ENCODE measurements at places on chromosomes 7 and 10. TPM values are rescaled to one million over a fixed set of nuclear protein-coding genes. Genes with fewer than 3 reads are reported as not detected.

Gene FXYD4
- not detected for total RNA-seq

GRCh38 chr10:107708981-107709380, 544.5 kb upstream of the SORCS1 start:
- no peaks in the 10 kb centered on the region for H3K36me3 ChIP-seq
- DNase-seq = no peak
- H3K27ac ChIP-seq = no peak overlapping the region

DNA sequence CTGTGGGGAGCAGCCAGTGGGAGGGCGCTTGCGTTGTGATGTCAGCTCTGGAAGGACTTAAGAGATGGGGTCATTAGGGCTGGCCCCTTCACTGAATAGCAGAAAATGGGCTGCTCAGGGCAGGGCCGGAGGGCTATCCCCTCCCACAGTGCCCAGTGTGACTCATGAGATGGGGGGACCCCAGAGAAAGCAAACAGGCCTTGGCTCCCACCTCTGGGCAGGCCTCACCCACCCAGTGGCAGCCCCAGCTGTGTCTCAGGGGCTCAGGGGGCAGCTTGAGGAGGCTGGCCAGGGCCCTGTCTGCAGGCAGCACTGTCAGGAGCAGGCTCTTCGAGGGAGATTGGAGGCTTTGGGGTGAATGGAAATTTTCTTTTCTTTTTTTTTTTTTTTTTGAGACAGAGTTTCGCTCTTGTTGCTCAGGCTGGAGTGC, 168.3 kb downstream of the SLIT1 start:
- no peaks in the 10 kb centered on the region for H3K36me3 ChIP-seq
- no peaks in the 10 kb centered on the region for H3K27me3 ChIP-seq
- no peak overlapping the region for H3K4me3 ChIP-seq
- no peak overlapping the region for H3K27ac ChIP-seq

Gene GPR26
- not detected for total RNA-seq

Gene JAKMIP3
- total RNA-seq = 0.98 TPM

Gene FAM25A
- total RNA-seq = not detected

- H3K36me3 ChIP-seq = no peaks in the 10 kb centered on the region
- peaks cover 6% of the 10 kb centered on the region for H3K4me1 ChIP-seq
- H3K27me3 ChIP-seq = no peaks in the 10 kb centered on the region
- H3K27ac ChIP-seq = peak overlapping the region; percentile 84
Observed at GRCh38 chr10:112949143-112949823, 764 bp upstream of the TCF7L2 start.

Gene LIPJ
- total RNA-seq = 2.5 TPM

DNA sequence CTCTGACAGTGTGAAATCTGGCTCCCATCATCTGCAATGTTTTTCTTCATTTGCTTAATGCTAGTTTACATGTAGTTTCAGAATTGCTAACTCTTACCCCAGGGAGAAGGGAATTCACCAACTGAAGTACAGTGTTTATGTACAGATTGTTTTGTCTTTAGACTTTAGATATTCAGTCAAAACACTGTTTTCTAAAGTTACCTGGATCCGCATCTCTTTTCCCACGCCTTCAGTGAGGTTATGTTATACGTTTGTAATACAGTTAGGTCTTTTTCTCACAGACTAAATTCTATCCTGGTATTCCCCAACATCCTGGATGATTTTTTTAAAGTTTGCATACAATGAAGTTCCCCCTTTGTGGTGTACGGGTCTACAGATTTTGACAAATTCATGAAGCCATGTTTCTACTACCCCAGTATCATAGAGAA, 3.2 kb upstream of the LYZL1 start:
- no peak overlapping the region for H3K4me3 ChIP-seq
- H3K4me1 ChIP-seq = no peaks in the 10 kb centered on the region
- H3K27ac ChIP-seq = no peak overlapping the region
- DNase-seq = no peak
- no peaks in the 10 kb centered on the region for H3K27me3 ChIP-seq

Gene GPER1
- total RNA-seq = 3.3 TPM

DNA sequence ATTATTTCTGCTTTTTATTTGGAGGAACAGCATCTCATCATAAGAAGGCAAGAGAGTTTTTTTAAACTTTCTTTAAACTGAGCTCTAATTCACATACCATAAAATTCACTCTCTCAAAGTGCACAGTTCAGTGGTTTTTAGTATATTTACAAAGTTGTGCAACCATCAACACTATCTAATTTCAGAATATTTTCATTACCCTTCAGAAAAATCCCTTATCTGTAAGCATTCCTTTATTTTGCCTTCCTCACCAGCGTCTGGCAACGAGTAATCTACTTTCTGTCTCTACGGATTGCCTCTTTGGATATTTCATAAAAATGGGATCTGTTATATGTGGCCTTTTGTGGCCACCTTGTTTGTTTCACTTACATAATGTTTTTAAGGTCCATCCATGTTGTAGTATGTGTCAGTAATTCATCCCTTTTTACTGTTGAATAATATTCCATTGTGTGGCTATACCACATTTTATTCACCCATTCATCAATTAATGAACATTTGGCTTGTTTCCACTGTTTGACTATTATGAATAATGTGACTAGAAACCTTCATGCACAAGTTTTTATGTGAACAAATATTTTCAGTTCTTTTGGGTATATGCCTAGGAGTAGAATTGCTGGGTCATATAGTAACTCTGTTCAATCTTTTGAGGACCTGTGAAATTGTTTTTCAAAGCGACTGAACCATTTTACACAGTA, 181.5 kb downstream of the TRIL start:
- no peaks in the 10 kb centered on the region for H3K27me3 ChIP-seq
- DNase-seq = no peak
- no peaks in the 10 kb centered on the region for H3K4me1 ChIP-seq
- no peaks in the 10 kb centered on the region for H3K36me3 ChIP-seq
- no peak overlapping the region for H3K4me3 ChIP-seq
- no peak overlapping the region for H3K27ac ChIP-seq

DNA sequence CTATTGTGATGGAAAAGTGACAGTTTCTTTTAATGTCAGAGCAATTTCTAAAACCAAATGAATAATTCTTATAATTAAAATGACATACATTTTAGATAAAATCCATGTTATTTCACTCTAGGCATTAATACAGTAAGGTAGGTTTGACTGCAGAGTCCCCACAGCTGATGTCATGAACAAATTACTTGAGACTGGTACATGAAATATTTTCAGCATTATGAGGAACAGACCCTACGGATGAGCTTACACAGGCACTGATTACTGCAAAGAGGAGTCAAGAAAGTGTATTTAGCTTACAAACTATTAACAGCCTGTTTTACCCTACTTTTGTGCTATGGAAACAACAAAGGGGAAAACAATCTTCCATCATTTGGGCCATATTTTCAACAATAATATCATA, 8.9 kb downstream of the COL1A2 start:
- no peaks in the 10 kb centered on the region for H3K36me3 ChIP-seq
- DNase-seq = no peak
- no peak overlapping the region for H3K4me3 ChIP-seq
- H3K4me1 ChIP-seq = no peaks in the 10 kb centered on the region

Gene TCAF2
- 4.6 TPM for total RNA-seq

GRCh38 chr10:108249940-108250339, 1085.4 kb upstream of the SORCS1 start:
- no peaks in the 10 kb centered on the region for H3K4me1 ChIP-seq
- no peak overlapping the region for H3K4me3 ChIP-seq
- H3K27me3 ChIP-seq = no peaks in the 10 kb centered on the region
- no peaks in the 10 kb centered on the region for H3K36me3 ChIP-seq
- no peak overlapping the region for H3K27ac ChIP-seq

DNA sequence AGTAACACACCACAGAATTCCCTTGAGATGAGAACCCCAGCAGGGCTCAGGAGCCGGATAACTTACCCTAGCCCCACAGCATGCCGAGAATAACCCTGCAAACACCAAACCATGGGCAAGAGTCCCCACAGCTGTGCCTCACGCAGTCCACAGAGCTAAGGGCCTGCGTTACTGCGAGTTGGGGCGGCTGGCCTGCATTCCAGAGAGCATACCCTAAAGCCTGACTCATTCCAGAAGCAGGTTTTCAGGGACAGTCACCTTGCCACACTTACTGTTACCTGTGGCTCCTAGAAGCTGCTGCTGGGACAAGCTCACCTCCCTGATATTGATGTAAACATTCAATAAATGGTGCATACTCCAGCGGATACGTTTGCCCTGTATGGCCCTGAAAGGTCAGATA, 18.6 kb downstream of the FGFR2 start:
- H3K4me1 ChIP-seq = peaks cover 3% of the 10 kb centered on the region
- H3K27ac ChIP-seq = peak overlapping the region; percentile 73
- no peaks in the 10 kb centered on the region for H3K36me3 ChIP-seq
- no peak overlapping the region for H3K4me3 ChIP-seq
- no peaks in the 10 kb centered on the region for H3K27me3 ChIP-seq

Gene MSS51
- 2.6 TPM for total RNA-seq

DNA sequence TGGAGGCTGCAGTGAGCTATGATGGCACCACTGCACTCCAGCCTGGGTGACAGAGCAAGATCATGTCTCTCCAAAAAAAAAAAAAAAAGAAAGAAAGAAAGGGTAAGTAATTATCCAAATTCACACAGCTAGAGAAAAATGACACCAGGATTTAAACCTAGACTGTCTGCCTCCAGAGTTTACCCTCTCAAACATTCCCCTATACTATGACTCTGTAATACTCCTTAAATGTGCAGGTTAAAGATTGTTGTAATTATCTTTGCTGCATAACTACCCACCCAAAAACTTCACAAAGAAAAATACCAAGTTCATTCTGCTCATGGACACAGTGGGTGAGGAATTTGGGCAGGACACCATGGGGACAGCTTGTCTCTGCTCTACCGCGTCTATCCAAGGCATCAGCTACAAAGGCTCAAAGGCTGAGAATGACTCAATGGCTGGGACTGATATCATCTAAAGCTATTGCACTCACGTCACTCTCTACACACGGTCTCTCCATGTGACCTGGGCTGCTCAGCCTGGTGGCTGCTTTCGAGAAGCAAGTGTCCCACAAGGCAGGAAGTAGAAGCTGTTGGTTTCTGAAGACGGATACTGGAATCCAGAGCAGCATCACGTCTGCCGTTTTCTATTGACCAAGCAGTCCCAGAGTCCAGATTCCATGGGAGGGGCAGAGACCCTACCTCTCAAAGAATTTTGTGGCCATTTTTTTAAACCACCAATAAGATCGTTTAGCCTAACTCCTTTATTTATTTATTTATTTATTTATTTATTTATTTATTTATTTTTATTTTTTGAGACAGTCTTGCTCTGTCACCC, 185.7 kb upstream of the AUTS2 start:
- H3K27ac ChIP-seq = no peak overlapping the region
- H3K27me3 ChIP-seq = no peaks in the 10 kb centered on the region
- DNase-seq = peak; percentile 38
- H3K4me3 ChIP-seq = no peak overlapping the region
- no peaks in the 10 kb centered on the region for H3K36me3 ChIP-seq

Gene CCZ1B
- 69.8 TPM for total RNA-seq

DNA sequence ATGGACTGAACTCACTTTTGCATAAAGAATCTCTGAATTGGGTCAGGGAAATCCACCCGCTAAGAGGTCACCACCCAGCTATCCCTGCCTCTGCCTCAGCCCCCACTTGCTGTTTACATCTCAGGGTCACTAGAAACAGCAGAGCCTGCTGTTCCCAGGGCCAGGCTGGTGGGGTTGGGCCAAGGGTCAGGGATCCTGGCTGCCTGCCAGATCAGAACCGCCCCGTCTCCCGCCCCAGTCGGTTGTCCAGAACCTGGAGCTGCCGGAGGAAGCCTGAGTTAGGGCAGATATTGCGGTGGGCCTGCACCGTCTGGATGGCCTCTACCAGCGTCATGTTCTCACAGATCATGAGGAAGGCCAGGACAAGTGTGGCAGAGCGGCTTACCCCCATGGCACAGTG, 17.0 kb upstream of the SAMD8 start:
- no peak for DNase-seq
- H3K36me3 ChIP-seq = no peaks in the 10 kb centered on the region
- H3K27me3 ChIP-seq = no peaks in the 10 kb centered on the region
- H3K27ac ChIP-seq = no peak overlapping the region
- H3K4me3 ChIP-seq = no peak overlapping the region

DNA sequence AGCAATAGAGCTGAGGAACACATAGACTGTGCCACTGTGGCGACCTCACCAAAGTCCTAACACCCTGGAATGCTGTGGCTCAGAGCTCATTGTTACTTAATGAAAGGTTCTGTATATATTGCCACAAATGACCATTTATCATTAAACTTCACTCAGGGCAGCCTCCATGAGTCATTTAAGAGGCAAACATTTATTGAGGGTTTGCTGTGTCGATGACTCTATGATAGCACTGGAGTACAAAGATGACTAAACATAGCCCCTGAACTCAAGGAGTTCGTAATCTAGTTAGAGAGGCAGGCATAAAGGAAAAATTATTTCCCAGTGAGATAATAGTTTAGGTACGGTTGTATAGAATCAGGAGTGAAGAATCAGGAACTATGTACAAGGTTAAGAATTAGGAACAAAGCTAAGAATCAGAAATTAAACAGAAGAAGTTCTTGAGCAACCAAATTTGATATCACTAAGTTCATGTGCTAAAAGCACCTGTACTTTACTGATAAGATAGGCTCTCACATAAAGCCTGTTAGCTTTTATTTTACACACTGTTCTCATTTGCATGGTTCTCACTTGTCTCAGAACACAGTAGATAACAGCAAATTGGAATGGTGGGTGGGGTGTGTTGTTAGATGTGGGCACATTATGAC, 7.9 kb downstream of the ENTPD7 start:
- H3K27ac ChIP-seq = no peak overlapping the region
- no peaks in the 10 kb centered on the region for H3K4me1 ChIP-seq
- no peak overlapping the region for H3K4me3 ChIP-seq
- no peak for DNase-seq
- H3K36me3 ChIP-seq = no peaks in the 10 kb centered on the region
- H3K27me3 ChIP-seq = no peaks in the 10 kb centered on the region

Gene TSPAN14
- 76.8 TPM for total RNA-seq

DNA sequence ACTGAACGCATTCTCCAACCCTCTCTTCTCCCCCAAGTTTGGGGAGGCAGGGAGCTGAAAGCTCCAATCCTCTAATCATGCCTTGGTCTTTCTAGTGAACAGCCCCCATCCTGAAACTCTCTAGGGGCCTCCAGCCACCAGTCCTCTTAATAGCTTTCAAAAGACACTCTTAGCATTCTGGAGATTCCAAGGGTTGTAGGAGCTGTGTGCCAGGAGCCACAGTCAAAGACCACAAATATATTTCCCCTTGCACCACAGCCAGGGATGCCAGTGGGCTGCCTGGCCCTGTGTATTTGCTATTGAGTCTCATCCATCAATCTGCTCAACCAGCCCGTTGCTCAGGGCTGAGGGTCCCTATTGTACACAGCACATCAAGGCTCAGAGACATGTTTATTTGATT, 18.5 kb upstream of the MLXIPL start:
- H3K27me3 ChIP-seq = peaks cover 2% of the 10 kb centered on the region
- peaks cover under 1% of the 10 kb centered on the region for H3K4me1 ChIP-seq
- no peak overlapping the region for H3K27ac ChIP-seq
- no peak for DNase-seq
- no peaks in the 10 kb centered on the region for H3K36me3 ChIP-seq

GRCh38 chr10:132624847-132625471, 87.4 kb downstream of the INPP5A start:
- no peaks in the 10 kb centered on the region for H3K36me3 ChIP-seq
- no peaks in the 10 kb centered on the region for H3K27me3 ChIP-seq
- DNase-seq = no peak
- no peak overlapping the region for H3K4me3 ChIP-seq
- no peaks in the 10 kb centered on the region for H3K4me1 ChIP-seq
- H3K27ac ChIP-seq = no peak overlapping the region

Gene ZNF680
- total RNA-seq = 50.3 TPM

Gene DYDC2
- 0.32 TPM for total RNA-seq

Gene DRGX
- not detected for total RNA-seq
